ENCODE measurements at places on chromosomes 5 and 9. TPM values are rescaled to one million over a fixed set of nuclear protein-coding genes. Genes with fewer than 3 reads are reported as not detected.

DNA sequence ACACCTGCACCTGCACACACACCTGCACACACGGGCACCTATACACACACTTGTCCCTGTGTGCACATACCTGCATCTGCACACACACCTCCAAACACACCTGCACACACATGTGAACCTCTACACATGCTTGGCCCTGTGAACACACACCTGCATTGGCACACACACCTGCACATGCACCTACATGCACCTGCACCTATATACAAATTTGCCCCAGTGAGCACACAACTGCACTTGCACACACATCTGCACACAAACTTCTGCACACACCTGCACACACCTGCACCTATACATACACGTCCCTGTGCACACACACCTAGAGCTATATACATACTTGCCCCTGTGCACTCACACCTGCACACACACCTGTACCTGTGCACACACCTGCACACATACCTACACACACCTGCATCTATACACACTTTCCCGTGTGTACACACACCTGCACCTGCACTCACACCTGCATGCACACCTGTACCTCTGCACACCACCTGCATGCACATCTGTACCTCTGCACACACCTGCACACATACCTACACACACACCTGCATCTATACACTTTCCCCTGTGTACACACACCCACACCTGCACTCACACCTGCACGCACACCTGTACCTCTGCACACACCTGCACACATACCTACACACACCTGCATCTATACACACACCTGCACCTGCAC lies 21.5 kb upstream of the LPCAT1 start:
- no peak for DNase-seq

GRCh38 chr9:13750061-13750460 lies 470.6 kb upstream of the MPDZ start:
- no peak for DNase-seq

- DNase-seq, result no peak
Measured at GRCh38 chr5:179336126-179336870, 9.0 kb downstream of the ADAMTS2 start.

Gene PANK3
- total RNA-seq, result 135 TPM

- DNase-seq, result no peak
Measured at GRCh38 chr9:18614651-18615050, 140.7 kb downstream of the ADAMTSL1 start.

GRCh38 chr9:27487927-27488326 lies 36.2 kb upstream of the IFNK start:
- DNase-seq, result no peak

DNA sequence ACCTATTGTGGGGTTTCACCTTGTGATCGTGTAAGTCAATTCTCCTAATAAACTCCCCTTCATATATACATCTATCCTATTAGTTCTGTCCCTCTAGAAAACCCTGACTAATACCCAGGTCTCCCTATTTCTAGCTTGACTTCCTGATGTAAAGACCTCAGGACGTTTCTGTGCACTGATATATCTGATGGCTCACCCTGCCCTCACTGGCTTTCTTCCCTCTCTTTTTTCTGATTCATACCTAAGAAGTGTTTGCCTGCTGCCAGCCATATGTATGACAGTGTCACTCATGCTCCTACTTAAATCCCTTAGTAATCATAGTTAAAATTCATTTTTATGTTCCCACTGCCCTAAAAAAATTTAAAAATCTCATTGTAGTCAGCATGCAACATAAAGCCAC lies 124.8 kb upstream of the CCNG1 start:
- no peak for DNase-seq

- no peak for DNase-seq
Measured at GRCh38 chr9:78898234-78898633, 601.3 kb downstream of the PSAT1 start.

GRCh38 chr9:79639354-79639753 lies 67.6 kb downstream of the TLE4 start:
- DNase-seq, result no peak
